ENCODE measurements at places on chromosomes 13 and 19.

- no peak for DNase-seq
These were observed 313.6 kb upstream of the OBI1 start for GRCh38 chr13:78972561-78972960.

DNA sequence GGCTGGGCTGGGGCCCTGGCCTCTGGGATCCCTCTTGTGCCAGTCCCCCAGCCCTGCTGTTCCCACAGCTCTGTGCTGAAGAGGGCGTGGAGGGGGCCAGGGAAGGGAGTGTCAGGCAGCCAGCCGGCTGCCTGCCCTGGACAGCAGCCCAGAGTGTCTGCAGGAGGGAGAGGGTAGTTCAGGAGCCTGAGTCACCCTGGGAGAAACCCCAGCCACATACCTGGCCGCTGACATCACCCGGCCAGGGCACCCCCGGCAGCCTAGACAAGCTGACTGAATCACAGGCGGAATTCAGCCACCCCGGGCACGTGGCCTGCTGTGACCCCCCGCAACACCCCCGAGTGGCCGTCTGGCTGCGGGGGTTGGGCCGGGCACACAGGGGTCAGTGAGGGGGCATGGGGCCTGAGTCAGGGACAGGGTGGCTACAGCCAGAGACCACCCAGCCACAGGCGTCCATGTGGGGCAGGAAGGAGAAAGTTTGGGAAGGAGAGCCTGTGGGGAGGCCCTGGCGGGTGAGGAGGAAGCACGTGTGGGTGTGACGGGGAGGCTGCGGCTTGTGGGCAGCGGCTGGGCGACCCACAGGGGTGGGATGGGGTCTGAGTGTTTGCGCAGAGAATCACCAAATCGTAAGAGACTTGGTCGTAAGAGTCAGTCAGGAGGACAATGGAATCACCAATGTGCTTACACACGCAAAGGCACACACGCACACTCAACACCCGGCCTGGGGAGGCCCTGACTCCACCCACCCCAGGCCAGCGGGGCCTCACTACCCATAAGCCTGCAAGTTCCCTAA, 11.9 kb upstream of the FOSB start:
- DNase-seq: peak; percentile 42

DNA sequence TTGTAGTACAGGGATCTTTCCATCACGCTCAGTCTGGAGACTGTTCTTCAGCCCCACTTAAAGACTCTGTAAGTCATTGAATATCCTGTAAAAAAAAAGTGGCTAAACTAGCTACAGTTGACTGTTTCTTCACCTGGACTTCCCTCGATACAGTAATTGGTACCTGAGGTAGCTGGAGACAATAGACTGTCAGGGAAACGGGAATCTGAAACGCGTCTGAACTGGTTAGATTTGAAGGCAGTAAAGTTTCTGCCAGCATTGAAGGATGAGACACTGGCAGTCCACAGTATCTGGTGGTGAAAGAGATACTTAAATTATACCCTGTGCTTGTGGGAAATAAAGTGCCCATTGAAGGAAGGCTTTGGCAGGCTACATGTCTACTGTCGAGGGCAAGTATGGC, 550.5 kb downstream of the IRS2 start:
- no peak for DNase-seq

DNA sequence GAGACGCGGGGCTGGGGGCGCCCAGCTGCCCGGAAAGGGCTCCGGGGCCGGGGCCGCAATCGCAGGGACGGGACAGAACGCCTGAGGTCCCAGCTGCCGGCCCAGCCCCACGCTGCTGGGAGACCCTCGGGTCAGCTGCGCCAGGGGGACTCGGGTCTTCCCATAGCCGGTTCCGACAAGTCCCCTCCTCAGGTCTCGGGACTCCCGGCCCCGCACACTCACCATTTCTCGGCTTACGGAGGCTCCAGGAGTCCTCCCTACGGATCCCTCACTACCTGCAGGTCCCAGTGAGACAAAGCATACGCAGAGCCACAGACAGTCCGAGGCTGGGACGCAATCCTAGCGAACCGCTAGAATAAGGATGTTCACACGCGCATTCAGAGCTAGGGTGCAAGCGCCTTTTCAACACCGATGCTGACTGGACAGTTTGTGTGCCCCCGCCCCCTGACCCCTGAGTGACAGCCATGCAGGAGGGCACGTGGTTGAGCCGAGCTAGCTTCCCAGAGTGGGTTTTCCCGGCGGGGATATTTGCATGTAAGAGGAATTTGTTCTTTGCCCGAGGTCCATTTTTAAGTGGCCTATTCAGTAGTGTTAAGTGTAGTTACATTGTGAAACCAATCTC, 13.6 kb downstream of the ZNF490 start:
- no peak for DNase-seq

- no peak for DNase-seq
These were observed 36.4 kb upstream of the NANOS3 start for GRCh38 chr19:13840305-13841085.

DNA sequence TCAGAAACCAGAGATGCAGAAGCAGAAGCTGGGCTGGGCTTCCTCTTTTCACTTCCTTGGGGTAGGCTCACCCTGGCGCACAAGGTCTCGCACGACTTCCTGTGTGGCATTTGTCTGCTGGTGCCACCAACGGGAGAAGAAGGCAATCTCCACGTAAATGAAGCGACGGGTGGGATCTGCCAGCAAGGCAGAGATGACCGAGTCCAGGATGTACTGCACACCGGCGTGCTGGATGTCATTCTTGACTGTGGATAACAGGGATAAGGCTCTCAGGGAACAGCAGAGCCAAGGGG, 1.3 kb downstream of the MAN2B1 start:
- DNase-seq: no peak

GRCh38 chr13:29710511-29710910, 115.0 kb upstream of the SLC7A1 start:
- no peak for DNase-seq

DNA sequence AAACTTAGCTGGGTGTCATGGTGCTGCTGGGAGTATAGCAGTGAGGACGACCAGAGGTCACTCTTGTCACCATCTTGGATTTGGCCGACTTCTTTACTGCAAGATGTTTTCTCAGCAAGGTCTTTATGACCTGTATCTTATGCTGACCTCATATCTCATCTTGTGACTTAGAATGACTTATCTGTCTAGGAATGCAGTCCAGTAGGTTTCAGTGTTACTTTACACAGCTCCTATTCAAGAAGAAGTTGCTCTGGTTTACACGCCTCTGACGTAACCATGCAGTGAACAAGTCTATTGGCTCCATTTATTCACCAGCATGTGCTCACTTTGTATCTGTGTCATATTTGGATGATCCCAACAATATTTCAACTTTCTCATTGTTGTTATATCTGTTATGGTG, 26.7 kb downstream of the ZNF850 start:
- DNase-seq: no peak

DNA sequence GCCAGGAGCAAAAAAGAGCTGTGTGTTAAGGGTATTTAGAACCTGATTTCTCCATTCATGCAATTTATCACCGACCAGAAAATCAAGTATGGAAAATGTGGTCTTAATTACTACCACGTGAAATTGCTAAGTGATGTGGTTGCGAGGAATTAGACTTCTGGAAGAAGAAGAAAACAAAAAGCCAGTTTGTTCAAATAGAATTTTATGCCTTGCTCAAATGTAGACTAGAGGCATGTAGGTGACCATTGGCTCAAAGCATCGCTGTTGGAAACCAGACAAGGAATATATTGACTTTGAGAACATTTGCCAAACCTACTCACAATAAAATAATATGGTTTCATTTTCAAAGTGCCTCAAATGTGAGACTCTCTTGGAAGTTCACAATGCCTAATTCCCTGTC, 57.3 kb upstream of the LRCH1 start:
- DNase-seq: no peak

DNA sequence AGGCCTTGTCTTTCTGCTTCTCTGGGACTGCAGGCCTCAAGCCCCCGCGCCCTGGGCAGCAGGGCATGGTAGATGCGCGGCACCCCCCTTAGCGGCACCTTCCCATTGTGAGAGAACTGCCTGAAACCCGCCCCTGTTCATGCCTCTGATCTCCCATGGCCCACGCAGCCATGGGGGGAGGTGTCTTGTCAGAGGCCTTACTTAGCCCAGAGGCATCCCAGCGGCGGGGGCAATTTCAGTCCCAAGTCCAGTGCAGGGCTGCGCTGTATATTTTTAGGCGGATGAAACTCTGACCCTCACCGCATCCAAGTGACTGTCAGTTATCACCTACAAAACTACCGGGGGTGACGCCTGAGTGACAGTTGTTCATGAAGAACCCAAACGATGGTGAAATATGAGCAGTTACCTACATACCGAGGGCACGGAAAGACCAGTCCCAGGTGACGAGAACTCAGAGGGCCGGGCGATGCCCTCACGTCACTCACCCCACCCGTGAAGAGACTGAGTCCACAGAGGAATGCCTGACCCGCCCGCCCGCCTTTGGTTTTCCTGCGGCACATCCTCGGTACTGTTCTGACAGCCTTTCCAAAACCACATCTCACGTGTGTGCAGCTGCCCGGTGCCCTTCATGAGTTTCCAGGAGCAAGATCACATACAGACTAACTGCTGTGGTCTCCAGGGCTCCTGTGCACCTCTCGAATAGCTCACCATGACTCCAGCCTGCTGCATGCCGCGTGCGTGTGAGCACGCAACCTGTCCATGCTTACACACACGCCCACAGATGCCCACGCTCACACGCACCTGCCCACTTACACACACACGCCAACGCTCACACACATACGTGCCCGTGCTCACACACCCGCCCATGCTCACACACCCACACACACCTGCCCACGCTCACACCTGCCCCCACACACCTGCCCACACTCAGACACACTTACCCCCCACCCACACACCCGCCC, 14.4 kb downstream of the IL17D start:
- DNase-seq: no peak
